ENCODE measurements at places on chromosomes 2 and 18. TPM values are rescaled to one million over a fixed set of nuclear protein-coding genes. Genes with fewer than 3 reads are reported as not detected.

The METTL5 gene
- 45.5 TPM for total RNA-seq

The SNTG2 gene
- 3.2 TPM for total RNA-seq

The UGT1A3 gene
- not detected for total RNA-seq

The CHRNG gene
- total RNA-seq, result not detected
